ENCODE measurements at places on chromosomes 7 and 10.

DNA sequence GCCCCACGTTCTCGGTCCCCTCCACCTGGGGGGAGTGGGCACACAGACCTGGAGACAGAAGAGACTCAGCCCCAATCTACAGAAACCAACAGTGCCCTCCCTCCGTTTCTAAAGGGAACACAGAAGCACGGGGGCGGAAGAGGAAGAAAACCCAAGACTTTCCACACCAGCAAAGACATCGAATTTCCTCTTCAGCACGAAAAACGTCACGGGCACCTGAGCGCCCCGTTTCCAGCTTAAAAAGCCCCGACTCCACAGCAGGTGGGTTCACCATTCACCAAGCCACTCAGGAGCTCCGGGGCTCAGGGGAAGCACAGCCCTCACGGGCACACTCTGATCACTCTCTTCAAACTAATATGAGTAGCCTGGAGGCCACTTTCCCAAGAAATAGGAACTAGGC is 19.6 kb downstream of the NUDT1 start:
- DNase-seq: no peak

- no peak for DNase-seq
Observed at GRCh38 chr7:128939075-128939860, 1.5 kb downstream of the IRF5 start.

- no peak for DNase-seq
Observed at GRCh38 chr7:99369767-99370391, 4.7 kb upstream of the ARPC1B start.

DNA sequence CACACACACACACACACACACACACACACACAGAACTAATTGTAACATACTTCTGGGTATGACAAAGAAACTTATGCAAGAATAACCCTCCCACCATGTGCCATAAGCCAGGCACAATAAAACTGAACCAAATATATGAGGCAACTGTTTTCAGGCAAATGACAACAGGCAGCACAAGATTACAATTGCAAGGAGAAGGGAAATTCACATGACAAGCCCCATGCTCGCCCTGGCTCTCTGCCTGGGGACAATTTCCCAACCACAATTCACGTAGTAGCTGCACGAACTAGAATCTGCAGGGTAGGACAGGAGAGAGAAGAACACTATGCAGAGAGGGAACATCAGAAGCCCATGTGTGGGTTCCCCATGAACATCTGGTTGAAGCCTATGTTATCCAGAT is 143.3 kb downstream of the CALN1 start:
- no peak for DNase-seq

- DNase-seq: no peak
Observed at GRCh38 chr10:21520509-21520908, 5.0 kb downstream of the SKIDA1 start.

DNA sequence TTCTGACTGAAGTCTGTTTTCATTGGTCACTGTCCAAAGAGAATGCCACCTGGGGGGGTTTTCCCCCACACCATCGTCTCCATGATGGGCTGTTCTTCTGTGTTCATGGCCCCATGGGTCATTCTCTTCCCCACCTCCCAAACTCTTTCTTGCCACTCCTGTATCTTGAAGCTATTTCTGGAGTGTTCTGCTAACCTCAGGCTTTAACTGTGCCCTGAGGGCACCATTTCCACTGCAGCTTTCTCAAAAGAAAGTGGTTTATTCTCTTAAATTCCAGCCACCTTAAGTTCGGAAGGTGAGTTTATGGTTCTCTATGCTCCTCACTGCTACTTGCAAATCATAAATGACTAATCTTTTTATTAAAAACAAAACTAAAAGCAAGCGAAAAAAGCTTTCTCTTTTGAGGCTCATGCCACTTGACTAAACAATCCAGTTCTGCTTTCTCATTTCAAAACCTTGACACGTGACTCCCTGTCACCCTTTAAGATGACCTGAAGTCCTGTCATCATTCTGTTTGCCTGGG is 7.4 kb upstream of the APBB1IP start:
- DNase-seq: no peak

- DNase-seq: no peak
Observed at GRCh38 chr7:55288070-55288824, 76.9 kb upstream of the LANCL2 start.
